Chondrocyte (in vitro differentiated cells): ENCODE measurements at places on chromosomes 4 and X. TPM values are rescaled to one million over a fixed set of nuclear protein-coding genes. Genes with fewer than 3 reads are reported as not detected.

FAM13A gene
- total RNA-seq: 10.5 to 17.6 TPM (median 10.5 TPM) in 3 replicates

PRMT9 gene
- total RNA-seq: 7.0 to 9.8 TPM (median 7.8 TPM) in 3 replicates

EXOC1L gene
- not detected in 3 replicates for total RNA-seq

ADGRG4 gene
- 0.24 to 0.36 TPM (median 0.30 TPM) in 3 replicates for total RNA-seq

NPY5R gene
- total RNA-seq: not detected in 3 replicates

SUPT20HL1 gene
- total RNA-seq: not detected in 3 replicates

TRIML2 gene
- 1.1 to 2.8 TPM (median 1.6 TPM) in 3 replicates for total RNA-seq

PDGFC gene
- 70.0 to 131 TPM (median 70.9 TPM) in 3 replicates for total RNA-seq

SPANXA1 gene
- total RNA-seq: not detected in 3 replicates

CXorf49 gene
- not detected in 3 replicates for total RNA-seq

RAB39B gene
- 2.0 to 3.1 TPM (median 3.1 TPM) in 3 replicates for total RNA-seq
